Spleen (tissue), 13 donors: ENCODE measurements at places on chromosomes 16 and 17.

- no peak for DNase-seq
Measured at GRCh38 chr17:65900216-65900615, 291.7 kb downstream of the CEP112 start.

- no peak for DNase-seq
Measured at GRCh38 chr16:54554581-54554980, 268.0 kb upstream of the IRX3 start.

GRCh38 chr17:1365445-1366039 lies 34.5 kb downstream of the YWHAE start:
- no peak for DNase-seq

- DNase-seq = no peak
Measured at GRCh38 chr17:59373882-59374495, 42.5 kb downstream of the YPEL2 start.

GRCh38 chr17:16991349-16992009 lies 19.6 kb upstream of the TNFRSF13B start:
- peak; percentile 96 for DNase-seq

- no peak for DNase-seq
Measured at GRCh38 chr17:48542114-48542656, 2.7 kb downstream of the HOXB2 start.

DNA sequence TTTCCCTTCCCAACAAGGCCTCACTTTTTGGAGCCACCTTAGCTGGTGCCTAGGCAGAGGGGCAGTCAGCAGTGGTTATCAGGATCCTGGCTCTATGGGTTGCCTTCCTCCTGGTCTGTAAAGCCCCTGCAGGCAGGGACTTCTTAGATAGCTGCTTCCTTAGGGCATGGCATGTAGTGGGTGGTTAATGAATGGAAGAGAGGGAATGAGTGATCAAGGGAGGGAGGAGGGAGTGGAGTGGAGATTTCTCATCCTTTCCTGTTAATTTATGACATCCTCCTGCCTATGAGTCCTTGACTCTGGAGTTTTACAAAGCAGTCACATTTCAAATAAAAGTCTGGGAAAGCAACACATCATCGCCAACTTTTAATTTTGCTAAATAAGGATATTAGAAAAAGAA lies 40.7 kb downstream of the SNX20 start:
- DNase-seq = no peak

GRCh38 chr17:21008160-21008915 lies 34.5 kb downstream of the USP22 start:
- peak; percentile 23 for DNase-seq

GRCh38 chr16:22073350-22073749 lies 19.0 kb upstream of the VWA3A start:
- DNase-seq = no peak

DNA sequence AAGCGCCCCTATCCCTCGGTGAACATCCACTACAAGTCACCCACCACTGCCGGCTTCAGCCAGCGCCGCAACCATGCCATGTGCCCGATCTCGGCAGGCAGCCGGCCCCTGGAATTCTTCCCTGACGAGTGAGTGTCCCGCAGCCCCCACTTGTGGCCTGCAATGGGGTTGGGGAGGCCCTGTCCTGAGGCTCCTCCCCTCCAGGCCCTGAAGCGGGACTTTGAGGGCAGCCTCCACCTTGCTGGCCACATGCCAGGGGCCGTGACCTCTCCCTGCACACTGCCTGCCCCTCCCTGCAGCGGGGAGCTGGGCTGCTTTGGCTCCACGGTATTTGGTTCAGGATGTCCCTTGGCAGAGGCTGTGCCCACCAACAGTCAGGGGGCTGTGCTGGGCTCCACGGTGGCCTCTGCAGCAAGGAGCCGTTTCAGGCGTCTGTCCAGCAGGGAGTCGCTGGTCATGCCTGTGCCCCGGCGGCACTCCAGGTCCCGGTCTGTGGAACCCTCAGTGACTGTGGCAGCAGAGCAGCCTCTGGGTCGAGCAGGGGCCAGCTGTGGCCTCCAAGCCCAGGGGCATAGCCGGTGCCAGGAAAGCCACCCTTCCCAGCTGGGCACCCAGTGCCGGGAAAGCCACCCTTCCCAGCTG lies 8.3 kb downstream of the NME3 start:
- DNase-seq = no peak

GRCh38 chr17:78147315-78147998 lies 1.3 kb downstream of the C17orf99 start:
- peak; percentile 86 for DNase-seq

DNA sequence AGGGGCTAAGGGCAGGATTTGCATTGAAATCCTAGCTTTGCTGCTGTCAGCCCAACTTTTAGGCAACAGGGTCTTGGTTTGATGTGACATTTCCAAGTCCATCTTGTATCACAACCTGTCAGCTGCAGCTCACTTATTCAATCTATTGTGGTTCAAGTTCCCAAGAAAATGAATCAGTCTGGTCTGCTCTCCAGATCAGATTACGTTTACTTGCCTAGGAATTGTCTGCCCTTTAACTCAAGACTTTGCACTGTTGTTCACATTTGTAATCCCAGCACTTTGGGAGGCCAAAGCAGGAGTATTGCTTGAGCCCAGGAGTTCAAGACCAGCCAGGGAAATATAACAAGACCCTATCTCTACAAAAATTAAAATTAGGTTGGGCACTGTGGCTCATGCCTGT lies 10.0 kb downstream of the STX4 start:
- DNase-seq = no peak

GRCh38 chr16:22427556-22427955 lies 53.1 kb upstream of the CDR2 start:
- DNase-seq = no peak

GRCh38 chr17:42476411-42476810 lies 17.7 kb downstream of the ATP6V0A1 start:
- no peak for DNase-seq

DNA sequence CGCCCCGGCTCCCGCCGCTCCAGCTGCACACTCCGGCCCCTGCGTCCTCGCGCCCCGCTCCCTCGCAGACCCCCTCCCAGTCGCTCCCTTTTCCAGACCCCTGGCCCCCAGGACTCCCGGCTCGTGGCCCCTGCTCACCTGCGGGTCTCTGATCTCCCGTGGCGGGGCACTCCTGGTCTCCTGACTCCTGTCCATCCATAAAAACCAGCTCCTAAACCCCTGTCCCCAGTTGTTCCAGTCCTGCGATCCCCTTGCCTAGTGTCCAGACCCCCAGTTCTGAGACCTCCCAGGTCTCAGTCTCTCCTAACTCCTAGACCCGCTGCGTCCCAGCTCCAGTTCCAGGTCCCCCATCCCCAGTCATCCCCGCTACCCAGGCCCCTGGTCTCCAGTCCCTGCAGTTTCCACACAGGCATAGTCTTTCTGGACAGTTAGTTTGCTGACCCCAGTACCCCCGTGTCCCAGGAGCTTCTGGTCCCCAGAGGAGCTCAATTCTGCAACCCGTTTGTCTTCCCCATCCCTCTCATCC lies 379 bp downstream of the SNX29 start:
- no peak for DNase-seq

GRCh38 chr16:62254372-62254771 lies 218.1 kb upstream of the CDH8 start:
- DNase-seq = no peak

- no peak for DNase-seq
Measured at GRCh38 chr17:66517336-66518009, 215.1 kb downstream of the PRKCA start.

- DNase-seq = peak; percentile 81
Measured at GRCh38 chr16:22077700-22078313, 14.5 kb upstream of the VWA3A start.

GRCh38 chr17:65297384-65297783 lies 160.2 kb downstream of the RGS9 start:
- no peak for DNase-seq

GRCh38 chr16:52727441-52727840 lies 180.5 kb upstream of the TOX3 start:
- DNase-seq = no peak

GRCh38 chr16:17265154-17265553 lies 205.6 kb downstream of the XYLT1 start:
- no peak for DNase-seq

DNA sequence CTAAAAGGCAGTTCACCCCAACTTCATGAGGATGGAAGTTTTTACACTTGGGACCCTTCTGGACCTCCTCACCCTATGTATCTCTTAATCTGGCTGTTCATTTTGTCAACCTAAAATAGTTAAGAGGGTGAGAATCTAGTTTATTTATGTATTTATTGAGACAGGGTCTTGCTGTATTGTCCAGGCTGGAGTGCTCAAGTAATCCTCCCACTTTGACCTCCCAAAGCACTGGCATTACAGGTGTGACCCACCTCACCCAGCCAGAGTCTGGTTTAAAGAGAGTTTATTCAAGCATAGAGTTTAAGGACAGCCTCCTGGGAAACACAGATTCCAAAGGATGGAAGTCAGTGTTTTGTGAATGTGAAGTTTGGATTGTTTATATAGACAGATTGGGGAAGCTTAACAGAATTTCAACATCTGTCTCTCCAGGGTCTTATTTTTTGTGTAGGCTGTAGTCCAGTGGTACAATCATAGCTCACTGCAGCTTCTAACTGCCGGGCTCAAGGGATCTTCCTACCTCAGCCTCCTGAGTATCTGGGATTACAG lies 8.0 kb upstream of the APPBP2 start:
- no peak for DNase-seq

DNA sequence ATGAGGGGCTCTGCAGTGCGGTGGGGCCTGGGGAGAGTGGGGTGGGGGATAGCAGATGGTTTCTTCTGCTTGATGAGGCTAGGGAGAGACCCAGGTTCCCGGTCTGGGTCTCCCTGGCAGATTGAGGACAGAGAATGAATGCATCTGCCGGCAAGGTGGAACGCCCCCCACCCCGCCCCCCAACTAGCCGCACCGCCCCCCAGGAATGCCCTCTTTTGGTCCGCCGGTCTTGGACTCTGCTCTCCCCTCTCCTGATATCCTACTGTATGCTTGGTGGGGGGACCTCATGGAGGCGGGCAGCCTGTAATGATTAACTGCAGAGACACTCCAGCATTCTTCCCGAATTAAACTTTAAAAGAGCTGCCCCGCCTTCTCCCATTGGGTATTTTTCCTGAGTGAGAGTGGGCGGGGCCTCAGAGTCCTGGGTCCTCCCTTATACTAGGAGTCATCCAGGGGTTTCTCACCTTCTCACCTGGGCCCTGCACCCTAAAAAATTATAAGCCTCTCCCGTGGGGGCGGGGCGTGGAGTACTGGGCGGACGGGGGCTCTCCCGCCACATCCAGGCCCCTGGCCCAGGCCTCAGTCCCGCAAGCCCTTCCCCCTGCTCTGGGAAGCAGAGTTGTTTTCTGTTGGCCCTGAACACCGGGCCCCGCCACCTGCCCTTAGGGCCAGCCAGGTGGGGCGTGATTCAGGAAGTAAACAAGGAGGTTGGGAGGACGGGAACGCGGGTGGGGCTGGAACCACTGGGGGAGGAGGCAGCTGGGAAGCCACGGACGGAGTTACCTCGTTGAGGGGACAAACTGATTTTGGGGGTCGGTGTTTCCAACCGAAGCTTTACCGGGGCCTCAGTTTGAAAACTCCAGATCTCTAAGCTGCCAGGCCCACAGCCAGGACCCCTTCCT lies 1.5 kb downstream of the GRB7 start:
- DNase-seq = peak; percentile 70

GRCh38 chr16:88872650-88873331 lies 6.3 kb upstream of the PABPN1L start:
- DNase-seq = no peak

- peak; percentile 37 for DNase-seq
Measured at GRCh38 chr16:4976611-4977145, 18.5 kb downstream of the SEC14L5 start.

GRCh38 chr16:20380782-20381181 lies 23.8 kb downstream of the PDILT start:
- no peak for DNase-seq

GRCh38 chr16:23896832-23897821 lies 61.3 kb downstream of the PRKCB start:
- no peak for DNase-seq

- no peak for DNase-seq
Measured at GRCh38 chr17:9854255-9854654, 28.5 kb downstream of the GLP2R start.

DNA sequence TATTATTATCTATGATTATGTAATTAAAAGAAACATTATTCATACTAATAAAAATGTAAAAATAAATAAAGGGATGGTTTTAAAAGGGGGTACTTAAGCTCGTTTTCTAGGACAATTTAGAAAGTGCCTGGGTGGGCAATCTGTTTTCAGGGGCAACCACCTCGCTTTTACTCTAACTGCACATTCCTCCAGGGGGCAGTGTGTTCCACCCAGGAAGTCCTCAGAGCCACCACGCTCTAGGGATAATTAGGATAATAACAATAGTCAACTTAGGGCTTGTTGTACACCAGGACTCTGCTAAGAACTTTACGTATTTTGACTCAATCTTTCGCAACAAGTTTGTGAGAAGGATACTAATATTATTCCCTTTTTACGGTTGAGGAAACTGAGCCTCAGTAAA lies 396.7 kb upstream of the MAF start:
- DNase-seq = no peak

DNA sequence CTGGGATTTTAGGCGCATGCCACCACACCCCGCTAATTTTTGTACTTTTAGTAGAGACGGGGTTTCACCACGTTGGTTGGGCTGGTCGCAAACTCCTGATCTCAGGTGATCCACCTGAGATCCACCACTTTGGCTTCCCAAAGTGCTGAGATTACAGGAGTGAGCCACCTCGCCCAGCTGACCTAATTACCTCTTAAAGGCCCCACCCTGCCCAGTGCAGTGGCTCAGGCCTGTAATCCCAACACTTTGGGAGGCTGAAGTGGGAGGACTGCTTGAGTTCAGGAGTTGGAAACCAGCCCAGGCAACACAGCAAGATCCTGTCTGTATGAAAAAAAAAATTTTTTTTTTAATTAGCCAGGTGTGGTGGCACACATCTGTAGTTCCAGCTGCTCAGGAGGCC lies 2.9 kb upstream of the COASY start:
- DNase-seq = no peak

DNA sequence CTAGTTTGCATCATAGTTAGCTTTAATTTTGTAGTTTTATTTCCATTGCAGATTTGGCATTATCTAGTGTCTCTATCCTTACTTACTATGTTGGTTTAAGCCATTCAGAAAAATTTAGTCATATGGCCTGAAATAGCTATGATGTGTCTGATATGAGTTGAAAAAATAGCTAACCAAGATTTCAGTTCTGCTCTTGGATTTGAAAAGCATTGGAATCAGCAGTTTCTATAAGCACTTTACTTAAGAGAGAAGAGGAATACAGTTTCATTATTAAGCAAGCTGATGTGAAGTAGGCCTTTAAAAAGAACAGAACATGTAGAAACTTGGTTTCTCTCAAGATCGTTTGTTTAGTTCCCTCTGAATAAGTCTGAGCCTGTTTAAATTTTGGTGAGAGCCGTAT lies 25.9 kb downstream of the LPCAT2 start:
- no peak for DNase-seq

- peak; percentile 79 for DNase-seq
Measured at GRCh38 chr16:20675488-20676267, 21.8 kb downstream of the ACSM1 start.

- DNase-seq = no peak
Measured at GRCh38 chr17:73112246-73112645, 19.8 kb upstream of the SLC39A11 start.

GRCh38 chr17:79942011-79942405 lies 93.7 kb downstream of the TBC1D16 start:
- peak; percentile 57 for DNase-seq
